ENCODE measurements at places on chromosomes 3 and 15.

DNA sequence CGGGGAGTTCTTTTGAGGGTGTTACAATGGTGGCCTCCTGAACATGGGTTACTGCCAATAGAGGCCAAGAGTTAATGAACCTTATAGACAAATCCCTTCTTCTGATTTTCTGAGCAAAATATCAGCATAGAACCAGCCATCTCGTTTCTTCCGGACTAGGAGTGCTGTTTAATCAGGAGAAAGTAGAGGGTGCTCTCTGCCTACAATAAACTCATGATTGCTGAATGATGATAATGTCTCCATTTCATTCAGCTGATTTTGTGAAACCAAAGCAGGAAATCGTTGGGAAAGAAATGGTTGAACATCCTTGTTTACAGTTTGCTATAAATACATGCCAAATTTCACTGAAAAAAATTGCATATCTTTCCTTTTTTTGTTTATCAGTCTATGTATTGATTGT lies 142.8 kb upstream of the PLSCR5 start:
- no peak for DNase-seq

- no peak for DNase-seq
Measured at GRCh38 chr15:92098869-92099268, 245.4 kb downstream of the SLCO3A1 start.

- DNase-seq: no peak
Measured at GRCh38 chr3:184561913-184562877, 610 bp downstream of the EPHB3 start.

DNA sequence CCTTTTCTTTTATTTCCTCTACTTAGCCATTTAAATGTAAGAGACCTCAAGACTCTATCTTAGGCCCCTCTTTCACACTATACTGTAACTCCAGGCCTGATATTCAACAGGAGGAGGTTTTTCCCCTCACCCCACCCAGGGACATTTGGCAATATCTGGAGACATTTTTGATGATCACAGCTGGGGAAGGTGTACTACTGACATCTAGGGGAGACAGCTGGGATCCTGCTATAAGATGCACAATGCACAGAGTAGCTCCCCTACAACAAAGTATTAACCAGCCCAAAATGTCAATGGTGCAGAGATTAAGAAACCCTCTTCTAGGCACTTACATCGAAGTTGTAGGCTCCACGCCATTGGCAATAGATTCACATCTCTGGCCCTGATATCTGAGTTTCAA lies 517.5 kb upstream of the UBE2E2 start:
- DNase-seq: no peak

DNA sequence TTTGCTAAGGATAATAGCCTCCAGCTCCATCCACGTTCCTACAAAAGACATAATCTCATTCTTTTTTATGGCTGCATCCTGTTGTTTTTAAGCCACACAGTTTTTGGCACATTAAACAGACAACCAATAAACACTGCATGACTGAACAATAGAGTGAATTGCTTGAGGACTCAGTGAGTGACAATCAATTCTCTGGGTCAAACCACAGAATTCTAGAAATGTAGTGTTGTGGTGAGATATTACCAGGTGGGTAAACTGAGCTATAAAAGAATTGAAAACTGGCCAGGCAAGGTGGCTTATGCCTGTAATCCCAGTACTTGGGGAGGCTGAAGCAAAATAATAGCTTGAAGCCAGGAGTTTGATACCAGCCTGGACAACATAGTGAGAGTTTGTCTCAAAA lies 154.7 kb upstream of the CADPS start:
- DNase-seq: no peak

GRCh38 chr3:136074546-136075170 lies 109.1 kb downstream of the PPP2R3A start:
- no peak for DNase-seq

DNA sequence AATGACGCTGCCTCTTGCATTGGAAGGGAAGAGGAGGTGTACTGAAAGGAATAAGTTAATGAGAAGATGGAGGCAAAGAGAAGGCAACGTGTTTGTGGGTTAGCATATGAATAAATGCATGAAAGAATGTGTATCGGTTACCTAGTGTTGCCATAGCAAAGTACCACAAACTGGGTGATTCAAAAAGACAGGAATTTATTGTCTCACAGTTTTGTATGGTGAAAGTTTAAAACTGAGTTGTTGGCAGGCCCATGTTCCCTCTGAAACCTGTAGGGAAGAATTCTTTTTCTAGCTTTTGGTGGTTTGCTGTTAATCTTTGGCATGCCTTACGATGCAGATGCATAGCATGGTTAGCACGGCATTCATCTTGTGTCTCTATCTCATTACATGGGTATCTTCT lies 729.9 kb downstream of the MECOM start:
- no peak for DNase-seq

GRCh38 chr15:70341566-70341965 lies 243.8 kb upstream of the TLE3 start:
- no peak for DNase-seq

DNA sequence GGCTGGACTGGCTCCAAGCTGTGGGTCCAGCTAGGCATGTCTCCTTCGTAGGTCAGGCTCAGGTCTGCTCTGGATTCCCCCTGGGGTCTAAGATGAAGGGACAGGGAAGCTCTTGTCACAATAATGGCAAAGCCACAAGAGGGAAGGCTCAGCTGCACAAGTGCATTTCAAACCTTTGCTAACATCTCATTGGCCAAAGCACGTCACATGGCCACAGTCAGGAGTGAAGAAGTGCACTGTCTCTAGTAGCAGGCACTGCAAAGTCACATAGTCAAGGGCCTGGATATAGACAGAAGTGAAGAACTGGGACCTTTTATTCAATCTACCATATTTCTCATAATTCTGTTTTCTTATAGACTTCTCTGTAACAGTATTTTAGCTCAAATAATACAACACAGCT lies 20.1 kb downstream of the DLEC1 start:
- no peak for DNase-seq

- DNase-seq: no peak
Measured at GRCh38 chr3:27720899-27721716, 1.0 kb downstream of the EOMES start.

DNA sequence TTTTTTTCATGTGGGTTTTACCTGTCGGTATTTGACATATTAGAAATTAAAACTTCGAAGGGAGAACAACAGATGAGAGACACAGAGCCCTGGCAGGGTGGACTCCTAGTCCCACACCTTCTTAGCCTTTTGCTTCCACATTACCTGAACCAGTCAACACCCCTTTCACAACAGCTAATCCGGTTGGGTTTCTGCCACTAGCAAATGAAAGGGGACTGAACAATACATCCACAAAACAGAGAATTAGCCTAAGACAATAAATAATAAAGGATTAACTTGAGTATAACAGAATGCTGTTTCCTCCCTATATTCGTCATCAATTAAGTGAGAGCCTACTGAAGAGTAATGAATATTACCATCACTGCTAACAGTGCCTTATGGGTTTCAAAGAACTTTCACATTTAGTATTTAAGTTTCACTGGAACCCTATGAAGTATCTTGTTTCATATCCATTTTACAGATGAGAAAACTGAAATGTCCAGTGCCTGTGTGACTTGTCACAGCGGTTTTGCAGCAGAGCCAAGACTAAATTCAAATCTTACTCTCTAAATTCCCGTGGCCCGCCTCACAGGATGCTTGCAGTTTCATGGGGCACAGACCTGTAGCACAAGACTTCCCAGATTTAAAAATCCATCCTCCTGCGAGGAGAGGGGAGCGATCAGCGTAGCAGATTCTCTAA lies 1.0 kb upstream of the RAB8B start:
- no peak for DNase-seq

GRCh38 chr3:168476360-168476980 lies 380.7 kb upstream of the GOLIM4 start:
- DNase-seq: no peak

GRCh38 chr15:57255751-57256341 lies 120.5 kb upstream of the CGNL1 start:
- no peak for DNase-seq

GRCh38 chr15:42079401-42079908 lies 14.9 kb downstream of the PLA2G4D start:
- DNase-seq: no peak

- DNase-seq: no peak
Measured at GRCh38 chr3:187906416-187906815, 161.1 kb upstream of the BCL6 start.

- no peak for DNase-seq
Measured at GRCh38 chr15:69825941-69826818, 271.5 kb downstream of the TLE3 start.

GRCh38 chr15:62164014-62164395 lies 1.1 kb downstream of the C2CD4B start:
- DNase-seq: no peak

DNA sequence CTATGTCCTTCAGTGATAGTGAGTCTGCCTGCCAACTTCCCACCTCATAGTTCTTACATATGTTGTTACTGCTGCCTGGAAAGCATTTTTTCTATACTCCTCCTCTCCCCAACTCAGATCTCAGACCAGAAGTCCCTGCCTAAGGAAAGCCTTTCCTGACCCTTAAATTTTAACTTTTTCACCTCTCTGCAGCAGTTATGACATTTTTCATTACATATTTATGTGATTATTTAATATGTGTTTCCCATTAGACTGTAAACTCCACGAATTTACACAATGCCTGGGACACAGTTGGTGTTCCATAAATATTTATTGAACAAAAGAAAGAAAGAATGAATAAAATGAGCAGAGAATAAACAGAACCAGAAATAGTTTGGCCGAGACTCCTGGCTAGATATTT lies 125.5 kb downstream of the MITF start:
- DNase-seq: no peak

Data from stimulated activated CD4-positive, alpha-beta T cell treated with anti-CD3 and anti-CD28 coated beads, Interleukin-1b, Interleukin-23, amount 100 ng/mL, for 24 hours (primary cell).